Tibial nerve (tissue), 4 donors: ENCODE measurements at places on chromosomes 6 and 20. TPM values are rescaled to one million over a fixed set of nuclear protein-coding genes. Genes with fewer than 3 reads are reported as not detected.

- H3K4me3 ChIP-seq = no peak overlapping the region
- no peaks in the 10 kb centered on the region for H3K36me3 ChIP-seq
- no peak overlapping the region for H3K27ac ChIP-seq
- no peaks in the 10 kb centered on the region for H3K27me3 ChIP-seq
Measured at GRCh38 chr6:25337431-25337830, 58.3 kb downstream of the CARMIL1 start.

- H3K4me1 ChIP-seq = no peaks in the 10 kb centered on the region
- H3K4me3 ChIP-seq = no peak overlapping the region
- no peaks in the 10 kb centered on the region for H3K36me3 ChIP-seq
- H3K27ac ChIP-seq = no peak overlapping the region
Measured at GRCh38 chr6:151869787-151870186, 62.3 kb downstream of the ESR1 start.

DNA sequence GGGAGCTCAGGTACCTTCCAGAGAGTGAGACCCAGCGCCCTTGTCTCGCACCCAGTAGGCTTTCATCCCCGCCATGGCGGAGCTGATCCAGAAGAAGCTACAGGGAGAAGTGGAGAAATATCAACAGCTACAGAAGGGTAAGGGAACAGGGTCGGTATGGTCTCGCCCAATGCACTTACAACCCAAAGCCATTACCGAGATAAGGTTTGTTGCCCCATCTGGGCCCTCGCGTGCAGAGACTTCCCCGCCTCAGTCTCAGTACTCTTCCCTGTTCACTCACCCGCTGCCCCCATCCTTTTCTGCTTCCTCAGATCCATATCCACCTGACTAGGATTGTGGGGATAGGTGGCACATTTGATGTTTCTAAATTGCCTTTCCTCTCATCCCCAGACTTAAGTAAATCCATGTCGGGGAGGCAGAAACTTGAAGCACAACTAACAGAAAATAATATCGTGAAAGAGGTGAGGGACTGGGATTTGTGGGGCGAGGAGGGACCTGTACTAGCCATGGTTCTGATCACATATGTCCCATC lies 449 bp downstream of the PFDN6 start:
- peak overlapping the region; percentile 90 for H3K27ac ChIP-seq
- H3K36me3 ChIP-seq = peaks cover 6% of the 10 kb centered on the region
- no peaks in the 10 kb centered on the region for H3K27me3 ChIP-seq
- H3K4me3 ChIP-seq = peak overlapping the region; percentile 63

DNA sequence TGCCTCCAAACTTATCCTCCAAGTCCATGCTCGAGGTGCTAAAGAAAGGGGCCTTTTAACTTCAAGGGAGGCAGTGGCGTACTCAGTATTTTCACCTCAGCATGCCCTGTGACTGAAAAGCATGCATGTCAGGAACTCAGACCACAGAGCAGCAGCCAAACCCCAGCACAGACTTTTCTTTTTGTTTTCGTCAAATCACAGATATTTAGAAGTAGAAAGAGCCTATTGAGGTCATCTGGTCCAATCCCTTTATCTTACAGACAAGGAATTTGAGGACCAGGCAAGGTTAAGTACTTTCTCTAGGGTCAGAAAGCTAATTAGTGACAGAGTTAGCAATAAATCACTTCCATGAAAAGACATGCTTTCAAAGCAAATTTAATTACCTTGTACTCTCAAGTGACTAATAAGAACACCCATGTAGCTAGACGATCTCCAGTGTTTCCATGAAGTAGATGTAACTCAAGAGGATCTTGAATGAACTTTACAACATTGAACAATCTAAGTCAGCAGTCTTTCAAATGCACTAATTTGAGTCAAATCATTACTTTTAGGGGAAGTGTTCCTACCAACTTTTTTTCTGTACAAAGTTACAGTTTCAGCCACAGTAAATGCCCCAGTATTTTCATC lies 35.9 kb downstream of the MOXD1 start:
- H3K36me3 ChIP-seq = no peaks in the 10 kb centered on the region
- no peak for DNase-seq
- H3K4me1 ChIP-seq = peaks cover 10% of the 10 kb centered on the region
- H3K27me3 ChIP-seq = no peaks in the 10 kb centered on the region
- peak overlapping the region; percentile 67 for H3K27ac ChIP-seq

GRCh38 chr6:43524483-43524961 lies 7.6 kb downstream of the POLR1C start:
- H3K27me3 ChIP-seq = no peaks in the 10 kb centered on the region
- H3K36me3 ChIP-seq = peaks cover 100% of the 10 kb centered on the region
- H3K4me1 ChIP-seq = no peaks in the 10 kb centered on the region

Gene HSPA1L
- total RNA-seq = 0.20 TPM

GRCh38 chr6:71222671-71223070 lies 65.9 kb upstream of the OGFRL1 start:
- H3K27me3 ChIP-seq = no peaks in the 10 kb centered on the region
- no peak for DNase-seq
- no peaks in the 10 kb centered on the region for H3K36me3 ChIP-seq
- no peaks in the 10 kb centered on the region for H3K4me1 ChIP-seq
- H3K27ac ChIP-seq = no peak overlapping the region

DNA sequence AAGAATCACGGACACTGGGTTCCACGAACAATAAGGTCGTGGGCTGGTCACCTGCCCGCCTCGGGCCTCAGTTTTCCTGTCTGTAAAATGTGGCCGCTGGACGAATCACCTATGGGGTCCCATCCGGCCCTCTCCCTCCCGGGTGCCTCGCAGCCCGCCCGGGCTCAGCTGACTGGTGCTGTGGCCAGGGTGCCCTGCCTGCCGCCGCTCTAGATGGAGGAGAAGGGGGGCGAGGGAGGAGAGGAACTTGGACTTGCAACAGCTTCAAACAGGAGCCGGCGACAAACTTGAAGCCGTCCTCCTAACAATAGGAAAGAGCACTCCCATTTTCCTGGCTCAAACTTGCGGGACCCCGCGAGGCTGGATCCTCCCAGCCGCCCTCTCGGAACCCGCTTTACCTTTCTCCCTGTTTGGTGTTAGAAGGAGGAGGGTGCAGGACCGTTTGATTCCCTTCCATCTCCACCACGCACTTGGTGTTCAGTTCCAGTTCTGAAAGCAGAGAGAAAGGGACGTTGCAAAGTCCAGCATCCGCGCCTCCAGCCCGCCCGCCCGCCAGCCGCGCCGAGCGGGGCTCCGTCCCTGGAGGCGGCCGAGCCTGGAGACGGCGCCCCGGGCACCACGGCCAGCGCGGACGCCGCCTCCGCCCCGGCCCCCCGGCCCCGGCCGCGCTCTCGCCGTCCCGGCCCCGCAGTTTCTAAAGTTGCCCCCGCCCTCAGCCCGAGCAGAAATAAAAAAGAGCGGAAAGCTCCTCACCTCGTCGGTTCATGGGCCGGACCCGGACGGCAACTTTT lies 584 bp downstream of the KIF13A start:
- peak overlapping the region; percentile 62 for H3K4me3 ChIP-seq
- H3K27me3 ChIP-seq = no peaks in the 10 kb centered on the region
- peak; percentile 56 for DNase-seq
- no peaks in the 10 kb centered on the region for H3K36me3 ChIP-seq
- H3K4me1 ChIP-seq = peaks cover 13% of the 10 kb centered on the region
- peak overlapping the region; percentile 94 for H3K27ac ChIP-seq

DNA sequence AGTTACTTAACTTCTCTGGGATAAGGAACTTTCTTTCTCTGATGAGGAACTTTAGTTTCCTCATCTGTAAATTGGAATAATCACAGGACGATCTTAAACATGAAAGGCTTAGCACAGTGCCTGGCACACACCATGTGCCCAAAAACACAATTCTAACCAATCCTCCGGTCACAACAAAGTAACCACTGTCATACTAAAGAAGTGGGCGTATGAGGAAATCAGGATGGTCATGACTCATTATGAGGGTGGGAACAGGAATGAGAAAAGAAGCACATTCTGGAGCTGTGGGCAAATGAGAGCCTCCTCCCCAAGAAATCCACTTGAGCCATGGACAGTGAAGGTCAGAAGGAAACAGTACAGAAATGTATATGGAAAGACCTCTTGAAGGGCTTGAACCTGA lies 82.9 kb downstream of the LRFN2 start:
- DNase-seq = no peak
- no peak overlapping the region for H3K4me3 ChIP-seq
- H3K36me3 ChIP-seq = no peaks in the 10 kb centered on the region

DNA sequence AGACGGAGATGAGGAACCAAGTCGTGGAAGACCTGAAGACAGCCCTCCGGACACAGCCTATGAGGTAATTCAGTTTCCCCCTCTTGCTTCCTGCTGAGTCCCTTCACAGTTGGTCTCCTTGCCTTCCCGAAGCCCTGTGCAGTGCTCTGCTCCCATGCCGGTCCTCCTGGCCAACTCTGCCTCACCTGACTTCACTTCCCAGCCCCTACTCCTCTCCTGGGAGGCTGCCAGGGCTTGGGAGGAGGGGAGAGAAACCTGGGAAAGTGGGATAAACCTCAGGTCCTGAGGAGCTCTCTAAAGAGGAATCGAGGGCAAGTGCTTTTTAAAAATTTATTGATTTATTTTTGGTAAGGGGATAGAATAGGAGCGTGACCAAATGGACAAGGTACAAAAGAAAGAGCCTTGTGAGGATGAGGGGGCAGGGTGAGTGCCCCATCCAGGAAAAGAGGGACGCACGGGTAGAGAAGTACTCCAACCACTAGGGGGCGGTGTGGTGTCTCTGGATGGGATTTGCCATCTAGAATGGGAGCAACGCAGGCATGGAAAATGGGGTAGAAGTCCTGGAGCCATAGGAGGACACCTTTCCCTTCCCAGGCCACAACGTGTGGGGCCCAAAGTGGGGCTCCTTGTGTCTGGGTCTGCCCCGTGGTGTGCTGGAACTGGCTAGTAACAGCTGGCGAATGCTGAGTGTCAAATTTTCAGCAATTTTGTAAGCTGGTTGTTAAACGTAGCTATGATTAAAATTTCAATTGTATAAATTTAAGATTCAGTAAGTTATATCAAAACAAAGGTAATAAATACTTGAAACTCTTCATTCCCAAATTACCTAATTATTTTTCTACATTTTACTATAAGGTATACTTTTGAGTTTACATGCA lies 69.0 kb downstream of the MOCS1 start:
- peak; percentile 87 for DNase-seq
- H3K36me3 ChIP-seq = peaks cover 68% of the 10 kb centered on the region
- no peak overlapping the region for H3K4me3 ChIP-seq
- H3K4me1 ChIP-seq = no peaks in the 10 kb centered on the region

GRCh38 chr6:9539231-9539755 lies 875.6 kb downstream of the TFAP2A start:
- H3K4me1 ChIP-seq = no peaks in the 10 kb centered on the region
- no peaks in the 10 kb centered on the region for H3K27me3 ChIP-seq
- DNase-seq = no peak
- no peak overlapping the region for H3K27ac ChIP-seq

Gene SEMG1
- not detected for total RNA-seq

GRCh38 chr20:63701329-63702035 lies 5.0 kb downstream of the TNFRSF6B start:
- no peaks in the 10 kb centered on the region for H3K27me3 ChIP-seq
- H3K4me3 ChIP-seq = no peak overlapping the region

Gene TFAP2A
- not detected for total RNA-seq

DNA sequence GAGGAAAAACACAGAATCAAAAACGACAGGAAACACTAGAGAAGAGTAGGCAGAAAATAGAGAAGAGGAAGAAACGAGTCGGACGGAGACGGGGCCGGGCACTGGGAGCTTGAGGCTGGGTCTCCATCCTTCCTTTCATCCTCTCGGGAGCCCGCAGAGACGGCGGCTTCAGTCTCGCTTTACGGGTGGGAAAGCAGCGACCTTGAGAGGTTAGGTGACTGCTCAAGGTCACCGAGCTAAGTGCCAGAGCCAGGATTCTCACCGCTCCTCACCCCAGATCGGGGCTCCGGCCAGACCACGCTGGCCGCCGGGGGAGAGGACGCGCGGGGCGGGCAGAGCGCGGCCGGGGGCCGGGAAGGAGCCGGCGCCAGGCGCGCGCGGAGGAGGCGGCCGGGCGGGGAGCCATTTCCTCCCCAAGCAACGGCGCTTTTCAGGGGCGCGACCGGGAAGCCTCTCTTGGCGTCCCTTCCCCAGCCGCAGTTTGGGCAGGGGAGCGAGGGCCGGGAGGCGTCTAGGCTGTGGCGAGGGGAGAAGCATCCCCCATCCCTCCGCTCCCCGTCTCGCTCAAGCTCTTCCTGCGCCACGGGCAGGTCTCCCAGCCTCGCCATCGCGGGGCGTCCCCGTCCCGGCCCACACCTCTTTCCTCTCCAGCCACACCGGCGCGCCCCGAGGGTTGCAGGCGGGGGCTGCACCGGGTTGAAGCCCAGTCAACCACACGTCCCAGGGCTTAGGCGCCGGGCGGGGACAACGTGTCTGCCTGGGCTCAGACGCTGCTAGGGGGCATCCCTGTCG lies 24.1 kb upstream of the MAP3K7 start:
- H3K4me1 ChIP-seq = no peaks in the 10 kb centered on the region
- H3K36me3 ChIP-seq = no peaks in the 10 kb centered on the region
- H3K27me3 ChIP-seq = peaks cover 8% of the 10 kb centered on the region
- no peak for DNase-seq
- H3K4me3 ChIP-seq = peak overlapping the region; percentile 71
- peak overlapping the region; percentile 42 for H3K27ac ChIP-seq

- H3K4me1 ChIP-seq = peaks cover 11% of the 10 kb centered on the region
- no peak overlapping the region for H3K4me3 ChIP-seq
- H3K36me3 ChIP-seq = no peaks in the 10 kb centered on the region
- peak; percentile 24 for DNase-seq
- H3K27me3 ChIP-seq = no peaks in the 10 kb centered on the region
- no peak overlapping the region for H3K27ac ChIP-seq
Measured at GRCh38 chr6:139943391-139943790, 568.9 kb upstream of the CITED2 start.

DNA sequence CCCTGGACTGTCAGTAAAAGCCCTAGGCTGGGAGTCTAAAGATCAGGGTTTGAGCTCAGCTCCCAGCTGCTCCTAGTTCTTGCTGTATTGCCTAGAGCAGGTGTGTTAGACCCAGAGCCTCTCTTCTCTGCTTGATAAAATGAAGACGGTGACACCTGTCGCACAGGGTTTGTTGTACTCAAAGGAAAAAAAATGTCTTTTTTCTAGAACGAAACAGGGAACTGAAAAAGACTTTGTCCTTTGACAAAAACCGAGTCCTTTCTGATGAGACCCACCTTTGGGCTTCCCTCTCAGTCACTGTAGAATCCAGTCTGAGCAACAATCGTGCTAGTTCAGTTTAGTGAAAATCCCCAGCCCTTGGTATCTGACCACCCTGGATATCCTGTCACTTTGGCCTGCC lies 102.1 kb upstream of the LAMP5 start:
- H3K27me3 ChIP-seq = no peaks in the 10 kb centered on the region
- no peak overlapping the region for H3K27ac ChIP-seq
- no peak for DNase-seq
- H3K4me3 ChIP-seq = no peak overlapping the region
